ENCODE measurements at places on chromosomes 1 and 21.
A peak's percentile ranks its signal among the peaks of the same experiment; 100 is the strongest.

- no peak for DNase-seq
These were observed 415.9 kb downstream of the PLA2G4A start for GRCh38 chr1:187244623-187245022.

DNA sequence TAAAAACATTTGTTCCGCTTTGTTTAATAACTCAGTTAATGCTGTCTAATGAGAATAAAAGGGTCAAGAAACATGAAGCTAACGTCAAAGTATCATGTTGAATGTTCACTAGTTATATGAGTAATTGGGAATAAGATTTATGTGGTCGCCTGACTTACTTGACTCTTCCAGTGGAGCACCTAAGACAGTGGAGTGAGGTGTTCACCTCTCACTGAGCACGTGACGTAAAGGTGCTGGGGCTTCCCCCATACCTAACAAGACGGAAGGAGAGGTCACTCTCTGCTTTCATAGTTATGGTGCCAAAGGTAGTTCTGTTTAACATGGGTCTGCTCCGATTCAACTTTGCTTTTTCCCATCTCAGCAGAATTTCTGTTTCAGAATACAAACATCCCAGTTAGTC lies 686 bp downstream of the KMO start:
- no peak for DNase-seq

GRCh38 chr21:45219517-45219916 lies 68.2 kb downstream of the POFUT2 start:
- no peak for DNase-seq

GRCh38 chr1:228147768-228148167 lies 2.0 kb upstream of the GJC2 start:
- no peak for DNase-seq

DNA sequence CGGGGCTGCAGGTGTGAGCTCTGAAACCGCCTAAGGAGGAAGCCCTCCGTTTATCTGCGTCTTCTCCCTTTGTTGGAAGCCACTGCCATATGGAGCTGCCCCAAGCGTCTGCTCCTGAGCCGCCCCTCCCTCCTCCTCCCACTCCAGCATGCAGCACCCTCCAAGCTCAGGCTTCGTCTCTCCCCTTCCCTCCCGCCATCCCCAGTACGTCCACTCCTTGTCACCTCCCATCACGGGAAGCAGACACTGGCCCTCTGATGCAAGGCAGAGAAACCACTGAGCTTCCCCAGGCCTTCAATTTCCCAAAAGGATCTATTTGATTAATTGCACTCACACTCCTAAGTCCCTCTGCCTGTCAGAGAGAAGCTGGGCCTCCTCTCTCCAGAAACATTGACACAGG lies 52.5 kb downstream of the NFASC start:
- DNase-seq, result no peak

DNA sequence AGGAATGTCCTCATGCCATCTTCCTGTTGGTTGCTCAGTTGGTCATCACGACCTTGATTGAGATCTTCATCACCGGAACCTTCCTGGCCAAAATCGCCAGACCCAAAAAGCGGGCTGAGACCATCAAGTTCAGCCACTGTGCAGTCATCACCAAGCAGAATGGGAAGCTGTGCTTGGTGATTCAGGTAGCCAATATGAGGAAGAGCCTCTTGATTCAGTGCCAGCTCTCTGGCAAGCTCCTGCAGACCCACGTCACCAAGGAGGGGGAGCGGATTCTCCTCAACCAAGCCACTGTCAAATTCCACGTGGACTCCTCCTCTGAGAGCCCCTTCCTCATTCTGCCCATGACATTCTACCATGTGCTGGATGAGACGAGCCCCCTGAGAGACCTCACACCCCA lies 42.9 kb downstream of the KCNJ15 start:
- no peak for DNase-seq

- no peak for DNase-seq
These were observed 5.5 kb upstream of the RNF223 start for GRCh38 chr1:1079408-1080121.

DNA sequence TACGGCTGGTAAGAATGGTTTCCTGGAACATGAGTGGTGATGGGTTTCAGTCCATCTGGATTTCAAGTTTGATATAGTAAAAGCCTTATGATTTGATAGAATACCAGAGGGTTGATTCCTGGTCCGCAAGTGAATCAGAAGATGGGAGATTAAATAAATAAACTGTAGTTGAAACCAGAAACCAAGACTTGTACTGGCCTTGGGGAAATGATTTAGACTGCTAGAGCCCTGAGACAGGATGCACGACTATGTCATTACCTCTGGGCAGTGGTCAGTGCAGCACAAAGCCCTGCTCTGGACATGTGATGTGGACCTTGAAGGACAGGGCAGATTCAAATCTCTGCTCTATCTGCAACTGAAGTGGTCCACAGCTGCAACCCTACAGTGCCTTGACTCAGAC lies 15.6 kb upstream of the FMOD start:
- DNase-seq, result no peak

DNA sequence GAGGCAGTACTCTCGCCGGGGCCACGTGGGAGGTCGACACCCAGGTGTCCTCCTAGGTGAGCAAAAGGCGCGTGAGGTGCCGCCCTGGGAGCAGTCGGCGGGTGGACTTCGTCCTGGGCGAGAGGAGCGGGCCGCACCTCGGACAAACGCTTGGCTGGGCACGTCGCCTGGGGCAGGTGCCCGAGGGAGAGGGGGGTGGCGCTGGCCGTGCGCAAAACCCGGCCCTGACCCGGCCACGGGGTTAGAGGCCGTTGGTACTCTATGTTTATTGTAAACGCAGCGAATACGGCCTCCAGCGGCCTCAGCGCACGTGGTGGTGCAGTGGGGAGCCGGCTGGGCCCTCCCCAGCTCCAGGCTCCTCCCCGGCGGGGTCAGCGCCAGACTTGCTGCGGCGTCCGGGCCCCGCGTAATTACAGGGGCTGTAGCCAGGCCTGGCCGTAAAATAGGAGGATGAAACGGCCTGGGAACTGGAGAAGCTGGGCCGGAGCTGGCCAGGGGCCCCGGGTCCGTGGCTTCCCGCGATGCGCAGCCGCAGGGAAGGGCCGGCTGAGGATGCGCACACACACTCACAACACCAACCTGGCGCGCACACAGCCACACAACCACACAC lies 1.6 kb upstream of the EFNA1 start:
- DNase-seq, result no peak

- DNase-seq, result no peak
These were observed 25.5 kb downstream of the RGS7 start for GRCh38 chr1:241331328-241332036.

DNA sequence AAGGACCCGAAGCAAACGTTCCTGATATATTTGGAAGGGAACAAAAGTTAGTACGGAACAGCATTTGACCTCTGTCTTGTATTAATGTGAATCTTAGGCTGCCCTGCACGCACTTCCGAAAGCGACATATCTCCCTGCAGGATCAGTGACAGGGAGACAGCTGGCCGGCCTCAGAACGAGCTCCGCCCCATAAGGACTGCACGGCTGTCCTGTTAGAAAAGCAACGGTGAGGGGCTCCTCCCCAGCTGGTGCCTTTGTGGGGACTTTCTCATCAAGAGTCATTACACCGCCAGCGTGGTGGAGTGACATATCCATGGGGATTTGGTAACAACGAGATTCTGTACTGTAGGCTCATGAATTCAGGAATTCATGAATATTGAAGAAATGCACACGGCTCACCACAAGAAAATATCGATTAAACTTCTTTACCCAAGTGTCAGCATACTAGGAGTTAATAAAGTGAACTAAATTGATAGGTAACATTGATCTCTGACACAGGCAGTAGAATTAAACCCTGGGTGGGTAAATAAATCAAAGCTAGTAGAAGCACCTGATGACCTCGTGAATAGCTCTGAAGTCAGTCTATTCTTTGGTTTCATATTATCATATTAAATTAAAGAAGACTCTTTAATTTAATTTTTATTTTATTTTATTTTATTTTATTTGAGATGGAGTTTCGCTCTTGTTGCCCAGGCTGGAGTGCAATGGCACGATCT lies 8.1 kb upstream of the GREM2 start:
- no peak for DNase-seq

DNA sequence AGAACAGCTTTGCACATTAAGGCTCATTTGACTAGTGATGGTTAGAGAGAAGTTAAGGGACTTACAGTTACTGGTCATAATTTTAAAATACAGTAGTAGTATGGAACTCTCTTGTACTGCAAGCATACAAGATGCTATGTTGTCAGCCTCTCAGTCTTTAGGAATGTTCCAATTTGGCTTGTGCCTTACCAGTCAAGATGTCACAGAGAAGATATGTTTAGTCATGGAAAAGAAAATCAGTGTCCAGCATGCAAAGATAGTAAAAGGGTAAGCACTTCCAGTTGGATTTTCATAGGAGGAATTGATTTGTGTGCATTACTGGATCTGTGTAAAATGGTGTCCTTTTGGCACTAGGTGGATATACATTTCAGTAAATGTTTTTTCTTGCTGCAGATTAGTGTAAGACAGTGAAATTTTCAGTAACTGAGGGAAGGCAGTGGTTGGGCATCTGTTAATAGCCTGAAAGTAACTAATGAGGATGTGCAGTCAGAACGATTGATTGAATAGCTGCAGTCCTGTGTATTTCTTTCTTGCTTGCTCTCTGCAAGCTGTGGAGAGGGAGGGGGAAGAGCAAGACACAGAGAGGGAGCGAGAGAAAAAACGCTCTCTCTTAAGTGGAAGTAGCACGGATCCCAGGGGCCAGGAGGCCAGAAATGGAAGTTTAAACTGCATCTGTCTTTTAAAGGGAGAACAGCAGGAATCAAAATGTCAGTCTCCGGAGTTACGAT lies 108.2 kb downstream of the CLEC20A start:
- DNase-seq, result no peak

DNA sequence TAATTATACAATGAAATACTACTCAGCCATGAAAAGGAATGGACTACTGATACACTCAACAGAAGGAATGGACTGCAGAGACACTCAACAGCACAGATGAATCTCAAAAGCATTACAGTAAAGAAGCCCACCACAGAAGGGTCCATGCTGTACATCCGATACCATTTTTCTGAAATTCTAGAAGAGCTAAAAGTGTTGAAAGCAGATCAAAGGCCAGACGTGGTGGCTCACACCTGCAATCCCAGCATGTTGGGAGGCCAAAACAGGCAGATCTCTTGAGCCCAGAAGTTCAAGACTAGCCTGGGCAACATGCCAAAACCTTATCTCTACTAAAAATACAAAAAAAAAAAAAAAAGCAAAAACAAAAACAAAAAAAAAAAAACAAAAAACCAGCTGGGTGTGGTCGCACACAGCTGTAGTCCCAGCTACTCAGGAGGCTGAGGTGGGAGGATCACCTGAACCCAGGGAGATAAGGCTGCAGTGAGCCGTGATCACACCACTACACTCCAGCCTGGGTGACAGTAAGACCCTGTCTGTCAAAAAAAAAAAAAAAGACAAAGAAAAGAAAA lies 15.5 kb downstream of the PPP1R15B start:
- no peak for DNase-seq

DNA sequence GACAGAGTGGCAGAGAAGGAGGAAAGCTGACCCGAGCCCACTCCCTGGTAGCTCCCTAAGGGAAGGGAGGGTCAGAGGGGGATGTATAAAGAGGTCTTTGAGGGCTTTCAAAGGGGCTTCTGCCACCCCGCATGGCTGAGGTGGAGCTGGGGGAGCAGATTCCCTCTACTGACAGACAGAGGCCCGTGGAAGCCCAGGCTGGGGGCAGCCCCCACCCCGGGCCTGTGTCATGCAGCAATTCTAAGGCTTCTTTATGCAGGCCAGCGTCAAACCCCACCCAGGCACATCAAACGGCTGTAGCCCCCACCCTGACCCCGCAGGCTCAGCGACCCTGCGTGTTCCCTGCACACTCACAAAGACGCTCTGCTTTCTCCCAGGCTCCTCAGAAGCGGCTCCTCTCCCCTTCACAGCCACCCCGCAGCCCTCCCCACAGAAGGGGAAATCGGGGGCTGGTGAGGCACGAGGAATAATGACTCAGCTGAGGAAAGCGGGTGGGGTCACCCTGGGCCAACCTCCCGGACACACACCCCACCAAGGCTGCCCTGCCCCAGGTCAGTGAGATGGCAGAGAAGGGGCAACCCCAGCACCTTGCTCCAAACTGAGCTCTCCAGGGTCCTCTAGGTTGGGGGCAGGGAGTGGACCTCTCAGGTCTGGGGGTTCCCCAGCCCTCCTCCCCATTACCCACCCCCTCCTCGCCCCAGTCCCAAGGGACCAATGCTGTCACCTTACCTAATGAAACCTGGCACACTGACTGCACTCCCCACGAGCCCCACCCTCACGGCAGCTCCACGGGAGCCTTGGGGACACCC lies 10.8 kb downstream of the SLC45A3 start:
- no peak for DNase-seq

- DNase-seq, result no peak
These were observed 51.8 kb upstream of the LYST start for GRCh38 chr1:235918465-235918864.

DNA sequence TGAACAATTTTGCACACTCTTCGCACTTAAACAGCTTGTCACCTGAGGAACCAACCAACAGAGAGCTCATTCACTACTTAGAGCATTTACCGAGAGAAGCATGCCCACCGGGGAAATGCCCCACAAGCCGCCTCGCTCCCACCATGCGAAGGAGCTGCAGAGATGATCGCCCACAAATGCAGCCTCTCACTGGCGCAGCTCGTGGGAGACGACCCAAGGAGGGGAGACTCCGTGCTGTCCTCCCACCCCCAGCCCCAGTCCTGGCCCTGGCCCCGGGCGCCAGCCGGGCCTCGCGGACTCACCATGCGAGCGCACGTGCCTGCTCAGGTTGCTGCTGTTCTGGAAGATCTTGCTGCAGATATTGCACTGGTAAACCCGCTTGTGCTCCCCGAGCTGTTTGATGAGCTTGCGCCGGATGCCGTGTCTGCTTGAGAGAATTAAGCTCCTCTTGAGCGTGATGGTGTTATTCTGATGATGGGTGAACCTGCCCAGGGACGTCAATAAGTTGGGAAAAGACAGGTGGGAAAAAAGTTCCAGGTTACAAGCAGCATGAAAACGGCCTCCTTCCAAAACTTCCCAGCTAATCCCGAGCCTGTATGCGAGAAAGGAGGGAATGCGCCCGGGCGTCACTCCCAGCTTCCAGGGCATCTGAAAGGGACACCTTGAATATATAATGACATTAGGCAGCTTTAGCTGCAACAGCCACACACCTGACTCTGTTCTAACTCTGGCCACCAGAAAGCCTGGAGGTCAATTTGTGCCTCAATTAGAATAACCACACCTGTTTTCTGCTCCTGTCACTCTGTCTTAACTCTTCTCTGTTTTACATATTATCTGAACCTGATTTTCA lies 42.8 kb downstream of the PRDM15 start:
- no peak for DNase-seq

- DNase-seq, result no peak
These were observed 49.0 kb downstream of the UBE2T start for GRCh38 chr1:202292773-202293172.

- DNase-seq, result no peak
These were observed 62.7 kb downstream of the SKI start for GRCh38 chr1:2290595-2291510.

GRCh38 chr1:161088587-161089110 lies 709 bp downstream of the NECTIN4 start:
- DNase-seq, result no peak

DNA sequence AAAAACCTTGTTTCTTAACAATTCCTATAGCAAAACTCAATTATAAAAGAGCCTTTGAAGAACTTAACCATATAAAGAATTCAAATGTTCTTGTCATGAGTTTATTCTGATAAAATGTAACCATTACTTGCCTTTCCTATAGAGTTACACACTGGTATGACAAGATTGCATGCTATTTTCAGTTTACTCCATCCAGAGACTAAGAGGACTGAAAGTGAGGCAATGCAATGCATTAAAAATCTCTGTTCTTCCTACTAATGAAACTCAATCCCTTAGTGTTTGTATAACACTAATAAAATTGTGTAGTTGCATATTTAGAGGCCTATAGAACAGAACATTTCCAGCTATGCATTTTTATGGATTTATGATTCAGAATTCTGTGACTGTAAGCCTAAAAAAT lies 88.1 kb downstream of the COP1 start:
- DNase-seq, result no peak

- DNase-seq, result peak; percentile 16
These were observed 3.5 kb upstream of the KRTAP27-1 start for GRCh38 chr21:30340714-30341573.

All from left renal cortex interstitium (tissue), 4 donors.